Activated T-helper 17 cell treated with anti-CD3 and anti-CD28 coated beads, Interleukin-2, amount 50 U/mL, for 72 hours (primary cell): ENCODE measurements at places on chromosomes 4 and X.

DNA sequence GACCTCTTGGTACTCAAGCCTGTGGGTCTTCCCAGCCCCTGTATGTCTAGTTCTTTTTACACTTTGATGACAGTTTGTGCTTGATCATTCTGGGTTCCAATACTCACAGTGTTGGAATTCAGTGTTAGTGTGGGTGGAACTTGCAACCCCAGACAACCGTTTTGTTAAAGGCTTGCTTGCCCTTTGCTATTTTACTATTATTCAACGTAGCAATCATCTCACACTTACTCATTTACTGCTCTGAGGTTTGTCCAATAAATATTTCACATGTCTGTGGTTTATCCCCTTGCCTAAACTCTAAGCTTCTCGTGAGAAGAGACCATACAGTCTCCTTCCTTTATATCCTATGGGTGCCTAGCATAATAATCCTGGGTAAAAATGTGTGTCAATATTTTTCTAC, 15.3 kb downstream of the CCNG2 start:
- peaks cover 36% of the 10 kb centered on the region for H3K36me3 ChIP-seq
- no peak for ATAC-seq
- no peak overlapping the region for H3K27ac ChIP-seq
- no peaks in the 10 kb centered on the region for H3K4me1 ChIP-seq
- H3K27me3 ChIP-seq = peaks cover 5% of the 10 kb centered on the region

GRCh38 chrX:11474021-11474420, 180.8 kb downstream of the AMELX start:
- ATAC-seq = no peak
- no peaks in the 10 kb centered on the region for H3K36me3 ChIP-seq
- H3K27me3 ChIP-seq = no peaks in the 10 kb centered on the region

DNA sequence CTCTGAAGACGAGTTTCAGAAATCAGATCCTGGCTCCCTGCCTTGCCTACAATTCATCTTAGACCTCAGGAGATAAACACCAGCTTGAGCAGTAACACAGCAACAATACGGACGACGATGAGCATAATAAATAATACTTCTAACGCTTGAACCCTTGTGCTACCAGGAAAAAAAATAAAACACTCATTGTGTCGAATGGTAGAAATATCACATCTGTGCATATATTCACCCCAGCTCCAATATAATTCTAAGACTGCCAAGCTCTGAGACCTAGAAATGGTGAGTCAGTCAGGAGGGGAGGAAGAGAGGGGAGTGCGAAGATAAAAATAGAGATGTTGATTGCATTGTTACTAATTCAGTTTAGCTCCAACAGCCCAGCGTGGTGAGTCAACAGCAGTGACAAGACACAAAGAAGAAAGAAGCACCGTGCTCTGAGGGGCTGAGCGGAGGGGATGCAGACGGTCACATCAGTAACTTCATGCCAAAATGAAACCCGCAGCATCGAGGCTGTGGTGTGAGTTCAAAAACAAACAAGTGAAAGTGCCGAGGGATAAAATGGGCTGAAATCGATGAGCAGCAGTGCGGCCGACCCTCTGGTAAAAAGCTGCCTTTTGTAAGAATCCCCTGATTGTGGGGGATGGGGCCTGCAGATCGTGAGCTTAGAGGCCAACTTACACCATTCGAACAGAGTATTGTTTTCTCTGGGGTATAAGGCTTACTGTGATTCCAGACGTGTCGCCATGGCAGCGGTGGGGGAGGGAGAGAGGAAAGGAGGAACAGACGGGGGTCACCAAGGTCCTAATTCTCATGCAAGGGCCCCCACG, 150.4 kb downstream of the MGST2 start:
- no peak overlapping the region for H3K27ac ChIP-seq
- ATAC-seq = no peak
- H3K4me3 ChIP-seq = no peak overlapping the region

DNA sequence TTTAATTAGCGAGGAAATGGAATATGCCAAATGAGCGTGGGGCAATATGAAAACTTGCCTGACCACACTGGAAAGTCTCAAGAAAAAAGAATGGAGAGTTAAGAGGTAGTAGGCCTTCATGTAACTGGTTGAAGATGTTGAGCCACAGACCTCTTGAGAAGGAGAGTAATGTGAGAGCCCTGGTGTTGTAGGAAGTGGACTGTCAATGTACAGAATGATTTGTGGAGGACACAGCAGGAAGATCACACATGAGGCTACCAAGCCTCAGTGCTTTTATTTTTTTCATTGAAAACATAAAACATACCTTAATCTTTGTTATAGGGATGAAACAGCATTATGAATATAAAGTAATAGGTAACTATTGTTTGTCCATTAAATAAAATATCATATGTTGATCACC, 331.6 kb downstream of the UNC5C start:
- no peaks in the 10 kb centered on the region for H3K4me1 ChIP-seq
- ATAC-seq = no peak
- H3K27ac ChIP-seq = no peak overlapping the region
- no peaks in the 10 kb centered on the region for H3K36me3 ChIP-seq
- H3K27me3 ChIP-seq = no peaks in the 10 kb centered on the region

DNA sequence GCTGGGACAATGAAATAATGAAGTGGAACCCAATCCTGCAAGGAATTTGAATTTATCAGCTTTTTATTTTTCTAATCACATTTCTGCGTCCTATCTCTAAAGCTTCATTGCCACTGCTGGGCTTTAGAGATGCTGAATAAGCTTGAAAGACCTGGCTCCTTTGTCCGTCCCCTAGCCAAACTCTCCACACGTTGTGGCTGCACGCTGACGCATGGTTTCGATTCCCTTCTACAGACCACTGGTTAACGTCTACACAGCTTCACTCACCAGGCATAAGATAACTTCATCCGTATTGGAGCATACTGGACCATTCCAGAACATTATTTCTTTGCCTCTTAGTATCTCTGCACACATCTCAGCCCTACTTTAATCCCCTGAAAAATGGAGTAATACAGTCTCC, 31.2 kb downstream of the SPANXN3 start:
- H3K4me1 ChIP-seq = no peaks in the 10 kb centered on the region
- H3K27me3 ChIP-seq = no peaks in the 10 kb centered on the region
- H3K4me3 ChIP-seq = no peak overlapping the region
- no peaks in the 10 kb centered on the region for H3K36me3 ChIP-seq
- no peak overlapping the region for H3K27ac ChIP-seq

DNA sequence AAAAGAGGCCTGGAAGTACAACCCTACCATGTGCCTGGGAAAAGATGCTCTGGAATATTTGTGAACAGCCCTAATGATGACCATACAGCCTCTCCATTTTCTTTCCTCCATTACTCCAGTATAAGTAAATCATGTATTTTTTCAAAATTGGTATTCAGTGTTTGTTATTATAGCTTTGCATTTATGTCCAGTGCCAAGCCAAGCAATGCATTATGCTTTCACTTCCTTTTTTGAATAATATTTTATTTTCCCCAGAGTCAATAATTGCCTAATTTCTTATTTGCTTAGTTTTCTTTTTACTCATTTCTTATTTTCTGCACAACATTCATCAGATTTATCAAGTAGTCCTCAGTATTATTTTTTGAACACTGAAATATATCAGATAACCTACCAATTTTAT, 49.3 kb upstream of the EOLA2 start:
- H3K27me3 ChIP-seq = no peaks in the 10 kb centered on the region
- H3K36me3 ChIP-seq = peaks cover 1% of the 10 kb centered on the region
- H3K4me3 ChIP-seq = no peak overlapping the region
- H3K27ac ChIP-seq = no peak overlapping the region
- H3K4me1 ChIP-seq = no peaks in the 10 kb centered on the region

DNA sequence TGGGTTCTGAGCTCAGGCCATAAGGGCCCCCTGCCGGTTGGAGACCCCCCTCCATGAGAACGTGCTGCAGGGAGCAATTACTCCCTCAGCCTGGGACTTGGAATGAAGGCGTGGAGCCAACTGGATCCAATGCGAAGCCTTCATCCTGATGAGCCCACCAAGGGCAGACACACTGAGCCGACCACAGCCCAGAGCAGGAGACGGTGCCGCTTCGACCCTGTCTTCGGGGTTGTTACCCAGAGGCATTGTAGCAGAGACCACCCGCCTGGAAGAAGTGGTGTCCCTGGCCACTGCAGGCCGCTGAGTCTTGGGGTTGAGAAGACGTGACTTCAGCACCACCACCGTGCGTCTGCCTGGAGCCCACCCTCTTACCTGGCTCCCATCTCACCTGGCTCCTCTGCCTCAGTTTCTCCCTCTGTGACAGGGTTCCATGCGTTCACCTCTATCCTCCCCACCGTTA, 7.0 kb upstream of the NKX1-1 start:
- H3K4me1 ChIP-seq = no peaks in the 10 kb centered on the region
- no peak for ATAC-seq
- H3K36me3 ChIP-seq = no peaks in the 10 kb centered on the region
- peaks cover 41% of the 10 kb centered on the region for H3K27me3 ChIP-seq
- H3K27ac ChIP-seq = no peak overlapping the region

DNA sequence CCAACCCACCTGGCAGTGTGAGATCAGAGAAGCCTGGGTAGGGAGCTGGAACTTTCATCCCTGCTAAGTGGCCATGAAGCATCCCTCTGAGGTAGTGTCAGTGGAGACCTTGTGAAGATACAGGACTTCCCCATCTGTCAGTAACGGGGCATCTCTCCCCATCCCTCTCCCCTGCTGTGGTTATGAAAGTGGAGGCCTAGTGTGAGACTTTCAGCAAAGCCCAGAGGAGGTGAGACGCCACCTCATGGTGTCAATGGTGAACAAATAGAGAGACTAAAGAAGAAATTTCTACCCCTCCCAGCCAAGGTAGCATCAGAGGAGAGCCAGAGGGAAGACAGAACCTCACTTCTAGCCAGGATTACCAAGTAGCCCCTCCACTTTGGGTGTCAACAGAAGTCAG, 150.2 kb downstream of the VEGFC start:
- H3K4me1 ChIP-seq = no peaks in the 10 kb centered on the region
- no peak for ATAC-seq
- no peak overlapping the region for H3K27ac ChIP-seq
- H3K36me3 ChIP-seq = no peaks in the 10 kb centered on the region
- no peaks in the 10 kb centered on the region for H3K27me3 ChIP-seq
